Stimulated activated CD4-positive, alpha-beta T cell treated with anti-CD3 and anti-CD28 coated beads, Interleukin-12 subunit alpha, Interleukin-12 subunit beta, amount 100 ng/mL, for 4 hours (primary cell): ENCODE measurements at places on chromosomes 13 and 19.

DNA sequence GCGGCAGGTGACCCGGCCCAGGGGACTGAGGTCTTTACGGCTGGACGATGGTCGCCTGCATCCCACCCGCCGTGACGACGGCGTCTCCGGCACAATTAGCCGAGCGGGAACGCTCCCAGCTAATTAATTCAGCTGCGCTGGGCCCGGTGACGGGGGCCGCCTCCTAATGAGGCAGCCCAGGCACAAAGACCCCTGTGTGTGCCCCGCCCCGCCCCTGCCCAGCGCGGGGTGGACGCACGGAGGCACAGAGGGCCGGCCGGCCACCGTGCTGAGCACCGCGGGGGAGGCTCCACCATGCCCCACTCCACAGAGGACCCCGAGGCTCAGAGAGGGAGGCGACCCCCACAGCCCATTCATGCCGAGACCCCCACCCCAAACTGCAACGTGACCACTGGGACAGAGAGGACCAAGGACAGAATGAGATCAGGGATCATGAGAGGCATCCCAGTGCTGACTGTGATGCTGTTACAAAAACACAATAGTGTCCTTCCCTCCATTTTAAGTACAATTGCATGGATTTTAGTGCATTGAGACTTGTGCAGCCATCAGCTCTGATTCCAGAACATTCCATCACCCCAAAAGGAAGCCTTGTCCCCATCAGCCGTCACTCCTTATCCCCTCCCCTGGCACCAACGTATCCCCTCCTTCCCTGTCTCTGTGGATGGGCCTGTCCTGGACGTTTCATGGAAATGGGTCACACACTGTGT is 17.0 kb downstream of the EFNA2 start:
- DNase-seq, result no peak

DNA sequence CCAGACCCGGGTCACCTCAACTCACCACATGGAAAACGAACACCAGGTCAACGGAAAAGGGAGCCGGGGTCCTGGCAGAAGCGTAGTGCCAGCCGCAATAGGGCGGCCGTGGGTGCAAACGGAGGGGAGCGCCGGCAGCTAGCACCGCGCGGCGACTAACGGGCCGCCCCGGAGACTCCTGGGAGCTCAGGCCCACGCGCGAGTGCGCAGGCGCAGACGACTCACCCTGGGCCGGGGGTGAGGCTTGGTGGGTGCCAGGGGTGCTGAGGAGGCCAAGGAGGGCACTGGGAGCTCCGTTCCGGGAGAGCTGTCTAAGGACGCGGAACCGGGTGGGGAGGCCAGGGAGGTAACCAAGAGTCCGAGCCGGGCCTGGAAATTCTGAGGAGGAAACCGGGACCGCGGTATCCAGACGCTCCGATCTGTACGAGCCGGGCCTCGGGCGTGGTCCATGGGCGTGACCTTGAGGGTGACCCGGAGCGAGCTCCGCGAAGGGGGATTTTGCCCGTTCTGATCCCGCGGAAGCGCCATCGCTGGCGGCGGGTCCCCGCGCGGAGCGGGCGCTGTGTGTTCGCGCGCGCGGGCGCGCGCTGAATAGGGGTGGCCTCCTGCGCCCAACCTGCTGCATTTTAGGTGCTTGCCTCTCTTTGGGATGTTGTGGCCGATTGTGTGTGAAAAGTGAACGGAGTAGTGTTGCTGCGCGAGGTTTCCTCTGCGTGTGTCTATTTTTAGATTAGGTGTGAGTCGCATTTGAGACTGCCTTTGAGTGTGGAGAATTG is at the start of gene ZNF382:
ZNF382 (plus strand) TSS at position 213 of the 776 bp plus-strand sequence. CDS start 4,602 bp downstream, outside the sequence.
- peak; percentile 91 for DNase-seq

GRCh38 chr19:8074501-8074900 is 21.9 kb downstream of the CCL25 start:
- no peak for DNase-seq

GRCh38 chr19:51514866-51515481 is 13.4 kb upstream of the SIGLEC12 start:
- DNase-seq, result peak; percentile 12

DNA sequence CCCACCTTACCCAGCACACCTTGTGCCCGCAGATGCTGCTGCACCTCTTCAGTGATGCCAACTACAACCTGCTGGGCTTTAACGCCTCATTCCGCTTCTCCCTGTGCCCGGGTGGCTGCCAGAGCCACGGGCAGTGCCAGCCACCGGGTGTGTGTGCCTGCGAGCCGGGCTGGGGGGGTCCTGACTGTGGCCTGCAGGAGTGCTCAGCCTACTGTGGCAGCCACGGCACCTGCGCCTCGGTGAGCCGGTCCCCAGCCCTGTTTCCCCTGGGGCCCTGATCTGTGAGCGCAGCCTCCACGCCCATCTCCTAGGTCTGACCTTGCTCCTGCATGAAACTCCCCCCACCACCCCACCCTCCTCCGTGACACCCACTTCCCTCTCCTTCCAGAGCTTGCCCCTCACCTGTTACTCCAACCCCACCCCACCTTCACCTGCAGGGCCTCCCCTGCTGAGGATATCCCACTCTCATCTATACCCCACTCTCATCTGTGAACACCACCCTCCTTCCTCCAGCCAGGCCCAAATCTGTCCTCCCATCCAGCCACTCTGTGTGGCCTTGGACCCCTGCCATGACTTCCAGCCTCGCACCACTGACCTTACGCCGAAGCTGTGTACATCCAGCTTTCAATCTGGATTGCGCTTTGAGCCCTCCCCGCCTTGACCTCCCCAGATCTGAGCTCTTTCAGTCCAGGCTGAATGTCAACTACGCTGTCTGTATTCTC is 8.7 kb downstream of the MEGF8 start:
- no peak for DNase-seq

GRCh38 chr13:106683179-106683578 is 115.2 kb upstream of the ARGLU1 start:
- no peak for DNase-seq

- DNase-seq, result no peak
Measured at GRCh38 chr13:48862572-48862971, 113.1 kb upstream of the FNDC3A start.

GRCh38 chr13:113448885-113449692 is 4.2 kb downstream of the ADPRHL1 start:
- no peak for DNase-seq

DNA sequence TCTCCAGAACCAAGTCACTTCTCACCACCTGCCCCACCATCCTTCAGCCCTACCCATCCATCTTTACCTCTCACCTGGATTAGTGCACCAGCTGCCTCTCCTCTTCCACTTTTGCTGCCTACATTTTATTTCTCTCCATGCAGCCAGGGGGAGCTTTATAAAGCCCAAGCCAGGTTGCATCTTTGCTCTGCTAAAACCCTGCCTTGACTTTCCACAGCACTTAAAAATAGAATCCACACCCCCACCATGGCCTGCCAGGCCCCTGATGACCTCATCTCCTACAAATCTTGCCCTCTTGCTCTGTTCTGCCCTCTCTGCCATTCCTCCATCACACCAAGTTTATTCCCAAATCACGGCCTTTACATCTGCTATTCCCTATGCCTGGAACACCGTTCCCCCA is 1.8 kb downstream of the HOOK2 start:
- no peak for DNase-seq

DNA sequence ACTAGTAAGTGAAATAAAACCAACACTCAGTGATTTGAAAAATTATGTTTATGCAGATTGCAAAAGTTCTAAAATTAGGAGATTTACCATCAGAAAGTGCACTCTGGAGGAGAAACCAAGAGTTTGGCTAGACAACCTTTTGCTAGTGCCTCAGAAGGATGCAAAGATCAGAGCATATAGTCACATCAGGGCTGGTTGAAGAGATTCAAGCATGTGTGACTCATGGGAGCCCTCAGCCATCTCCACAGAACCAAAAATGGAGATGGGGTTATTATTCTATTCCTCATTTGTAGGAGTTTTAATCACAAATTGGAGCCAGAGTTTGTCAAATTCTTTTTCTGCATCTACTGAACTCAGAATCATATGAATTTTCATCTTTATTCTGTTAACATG is 32.9 kb upstream of the OXGR1 start:
- DNase-seq, result no peak

DNA sequence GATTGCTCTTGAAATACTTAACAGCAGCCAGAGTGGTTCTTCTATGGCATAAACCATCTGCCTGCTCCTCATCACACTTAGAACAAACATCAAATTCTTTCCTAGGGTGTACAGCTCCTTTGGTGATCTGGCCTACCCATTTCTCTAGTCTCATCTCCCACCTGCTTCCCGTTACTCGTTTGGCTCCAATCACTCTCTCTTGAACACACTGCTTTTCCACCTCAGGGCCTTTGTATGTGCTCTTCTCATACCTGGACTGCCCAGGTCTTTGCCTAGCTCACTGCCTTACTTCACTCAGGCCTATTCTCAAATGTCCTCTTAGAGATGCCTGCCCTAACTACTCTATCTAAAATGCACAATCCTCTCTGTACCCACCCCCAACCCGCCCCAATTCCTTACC is 100.5 kb downstream of the KCNRG start:
- no peak for DNase-seq

GRCh38 chr13:90891329-90891728 is 456.2 kb upstream of the MIR17HG start:
- DNase-seq, result no peak

DNA sequence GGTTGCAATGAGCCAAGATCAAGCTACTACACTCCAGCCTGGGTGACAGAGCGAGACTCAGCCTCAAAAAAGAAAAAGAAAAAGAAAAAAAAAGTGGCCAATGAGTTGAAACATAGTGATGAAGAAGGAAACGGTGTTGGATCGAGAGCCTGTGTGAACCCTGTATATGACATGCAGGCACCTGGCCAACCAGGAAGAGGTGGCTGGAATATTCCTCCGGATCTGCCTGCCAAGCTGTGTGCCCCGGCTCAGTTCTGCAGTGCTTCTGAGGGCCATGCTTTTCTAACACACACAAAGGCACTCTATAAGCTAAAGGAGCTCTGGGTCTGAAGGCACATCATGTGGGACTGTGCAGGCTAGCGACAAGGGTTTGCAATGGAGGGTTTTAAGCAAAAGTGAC is 3.7 kb upstream of the ZNF444 start:
- no peak for DNase-seq

DNA sequence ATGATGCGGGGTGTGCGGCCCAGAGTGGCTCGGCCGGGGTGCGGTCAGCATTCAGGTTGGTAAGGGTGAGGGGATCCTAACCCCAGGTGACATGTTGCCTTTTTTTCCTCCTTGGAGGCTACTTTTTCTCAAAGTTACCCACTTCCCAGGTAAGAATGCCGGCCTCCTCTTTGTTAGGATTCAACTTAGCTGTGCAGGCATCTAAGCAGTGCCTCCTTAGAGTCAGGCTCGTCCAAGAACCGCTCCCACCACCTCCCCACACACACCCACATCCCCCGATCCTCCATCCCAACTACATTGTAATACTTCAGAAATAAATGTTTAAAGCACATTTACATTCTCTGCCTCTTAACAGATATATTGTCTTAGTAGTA is 733 bp upstream of the ENOX1 start:
- no peak for DNase-seq

DNA sequence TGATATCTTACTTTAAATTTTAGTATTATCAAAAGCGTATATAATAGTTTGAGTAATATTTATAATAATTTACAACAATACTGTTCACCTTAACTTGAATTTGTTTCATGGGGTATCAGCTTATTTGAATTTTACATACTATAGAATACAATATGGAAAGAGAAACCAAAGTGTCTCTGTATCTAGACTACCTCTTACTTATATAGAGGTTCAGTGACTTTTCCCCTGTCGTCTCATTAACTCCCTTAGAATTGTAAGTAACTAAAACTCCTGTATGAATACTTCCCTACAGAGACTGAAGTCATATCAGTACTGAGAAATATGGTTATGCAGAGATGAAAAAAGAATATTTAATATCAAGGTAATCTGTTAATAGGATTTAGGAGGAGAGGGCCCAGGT is 26.8 kb downstream of the COG6 start:
- DNase-seq, result no peak

- DNase-seq, result no peak
Measured at GRCh38 chr13:40064154-40065097, 409.0 kb downstream of the COG6 start.

DNA sequence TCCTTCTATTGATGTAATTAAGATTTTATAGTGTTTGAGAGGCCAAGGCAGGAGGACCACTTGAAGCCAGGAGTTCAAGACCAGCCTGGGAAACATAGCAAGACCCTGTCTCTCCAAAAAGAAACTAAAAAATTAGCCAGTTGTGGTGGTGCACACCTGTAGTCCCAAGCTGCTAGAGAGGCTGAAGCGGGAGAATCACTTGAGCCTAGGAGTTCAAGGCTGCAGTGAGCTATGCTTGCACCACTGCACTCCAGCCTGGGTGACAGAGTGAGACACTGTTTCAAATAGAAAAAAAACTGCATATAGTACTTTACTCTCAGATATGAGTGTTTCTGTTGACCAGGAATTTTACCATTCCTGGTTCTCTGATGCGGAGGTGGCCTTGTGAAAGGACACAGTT is 48.9 kb downstream of the CDADC1 start:
- no peak for DNase-seq
